ENCODE measurements at places on chromosomes 3 and 15.

DNA sequence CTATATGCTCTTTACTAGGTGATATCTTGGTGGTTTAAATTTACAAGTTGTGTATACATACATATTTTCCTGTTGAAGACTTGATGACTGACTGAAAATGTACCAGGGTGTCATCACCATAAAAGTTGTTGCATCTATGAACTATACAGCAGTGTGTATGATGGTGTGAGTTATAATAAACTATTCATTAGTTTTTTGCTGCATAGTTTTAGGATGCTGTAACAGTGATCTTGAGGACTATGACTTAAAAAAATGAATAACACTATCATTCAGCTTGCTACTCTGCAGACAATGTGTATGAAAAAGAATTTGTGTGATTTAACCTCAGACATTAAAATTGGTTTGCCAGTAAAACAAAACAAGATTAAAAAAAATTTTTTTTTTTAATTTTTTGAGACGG lies 49.0 kb downstream of the UBE2E2 start:
- peak; percentile 59 for DNase-seq

DNA sequence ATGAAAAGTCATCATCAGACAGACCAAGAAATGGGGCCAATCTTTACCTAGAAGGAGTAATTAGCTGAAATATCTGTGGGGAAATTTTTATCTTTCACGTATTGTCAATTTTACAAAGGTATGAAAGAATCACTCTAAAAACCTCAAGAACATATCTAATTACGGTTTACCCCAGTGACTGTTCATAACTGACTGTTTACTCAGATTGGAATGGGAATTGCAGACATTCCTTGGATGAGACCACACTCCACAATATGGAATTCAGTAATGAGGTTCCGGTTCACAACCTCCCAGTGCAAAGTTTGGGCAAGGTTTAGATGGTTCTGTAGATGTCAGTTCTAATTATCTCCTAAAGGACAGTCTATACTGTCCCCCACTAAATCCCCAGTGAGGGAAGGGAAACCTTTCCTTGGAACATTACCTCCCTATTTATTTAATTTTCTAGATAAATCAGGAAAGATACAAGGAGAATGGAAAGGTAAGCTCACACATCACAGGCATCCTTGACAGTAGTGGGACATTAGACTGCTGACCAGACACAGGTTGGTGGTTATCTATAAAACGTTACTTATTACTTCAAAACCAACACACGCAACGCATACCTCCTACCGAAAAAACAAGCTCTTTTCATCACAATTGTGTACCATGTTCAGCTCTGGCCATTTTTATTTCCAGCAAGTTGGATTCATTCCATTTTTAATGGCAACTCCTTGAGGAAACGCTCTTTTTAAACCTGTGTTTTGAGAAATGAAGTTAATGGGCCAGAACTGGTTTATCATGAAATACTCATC lies 129.9 kb downstream of the RORA start:
- peak; percentile 87 for DNase-seq

DNA sequence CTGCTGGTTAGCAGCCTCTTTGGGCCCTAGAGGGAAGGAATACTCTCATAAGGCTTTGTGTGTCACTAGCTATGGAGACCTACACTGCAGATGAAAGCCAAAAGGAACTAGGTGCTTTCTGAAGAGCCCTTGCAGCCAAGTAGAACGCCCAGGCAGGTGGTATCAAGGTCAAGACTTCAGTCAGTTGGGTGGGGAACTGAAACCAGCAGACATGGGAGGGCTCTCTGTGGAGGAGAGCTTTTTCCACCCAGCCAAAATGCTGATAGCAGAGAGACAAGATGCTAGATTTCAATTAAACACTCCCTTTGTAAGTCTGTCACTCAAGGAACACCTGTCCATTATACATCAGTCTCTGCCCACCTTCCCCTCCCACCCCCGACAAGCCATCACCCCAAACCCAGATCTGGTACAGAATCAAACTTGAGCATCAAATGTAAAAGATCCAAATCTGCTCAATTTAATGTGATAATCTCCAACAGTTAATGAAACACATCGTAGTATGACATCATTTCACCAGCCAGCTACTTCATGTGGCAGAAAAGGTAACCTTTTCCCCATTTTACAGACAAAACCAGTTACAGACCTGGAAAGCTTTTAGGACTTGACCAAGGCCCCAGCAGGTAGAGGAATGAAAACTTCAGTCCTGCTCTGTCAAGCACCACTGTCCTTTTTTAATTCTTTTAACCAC lies 14.6 kb downstream of the MRPS25 start:
- no peak for DNase-seq

DNA sequence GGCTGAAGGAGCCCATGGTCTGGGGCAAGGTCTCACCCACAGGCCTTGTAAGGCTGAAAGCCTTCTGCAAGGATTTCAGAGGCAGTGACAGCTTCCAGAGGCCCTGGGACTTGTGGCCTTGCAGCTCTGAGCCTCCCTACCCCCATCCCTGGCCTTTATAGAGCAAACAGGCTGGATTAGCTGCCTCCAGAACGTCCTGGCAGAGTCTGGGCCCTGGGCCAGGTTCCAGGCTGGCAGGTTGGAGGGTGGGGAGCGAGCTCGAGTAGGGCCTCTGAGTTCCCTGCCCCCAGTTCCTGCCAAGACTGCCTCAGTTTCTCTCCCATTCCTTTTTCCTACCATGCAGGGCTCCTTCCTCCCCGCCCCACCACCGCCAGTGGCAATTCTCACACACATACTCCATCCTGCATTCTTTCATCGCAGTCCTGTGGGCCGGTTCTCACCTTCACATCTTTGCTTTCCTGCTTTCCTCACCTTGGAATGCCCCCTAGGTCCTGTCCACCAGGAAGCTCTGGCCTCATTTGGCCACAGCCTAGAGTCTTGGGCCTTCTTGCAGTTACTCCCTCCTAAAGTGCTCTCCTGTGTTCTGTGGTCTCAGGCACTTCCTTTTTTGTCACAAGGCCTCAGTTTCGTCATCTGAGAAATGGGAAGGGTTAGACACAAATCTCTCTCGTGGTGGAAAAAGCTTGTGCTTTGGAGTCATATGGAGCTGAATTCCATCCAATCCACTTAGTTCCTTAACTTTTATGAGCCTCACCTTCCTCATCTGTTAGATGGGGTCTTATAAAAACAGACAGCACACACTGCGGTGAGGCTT lies 2.7 kb downstream of the LMAN1L start:
- no peak for DNase-seq

DNA sequence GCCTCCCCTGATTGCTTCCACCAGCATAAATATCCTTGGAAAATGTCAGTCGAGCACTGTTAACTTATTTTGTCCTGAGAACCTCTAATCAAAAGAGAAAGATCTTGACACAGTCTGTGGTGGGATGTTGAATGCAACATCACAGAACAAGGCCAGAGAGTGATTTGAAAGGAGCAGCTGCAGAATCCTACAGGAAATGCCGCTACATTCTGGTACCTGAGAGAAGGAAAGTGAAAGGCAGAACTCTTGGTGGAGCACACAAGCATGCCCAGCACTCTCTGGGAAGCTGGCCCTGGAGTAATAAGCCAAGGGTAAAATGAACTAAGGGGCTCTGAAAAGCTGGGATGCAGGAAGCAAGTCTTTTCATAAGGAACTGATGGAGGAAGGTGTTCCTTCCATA lies 75.8 kb downstream of the CBLB start:
- peak; percentile 28 for DNase-seq

DNA sequence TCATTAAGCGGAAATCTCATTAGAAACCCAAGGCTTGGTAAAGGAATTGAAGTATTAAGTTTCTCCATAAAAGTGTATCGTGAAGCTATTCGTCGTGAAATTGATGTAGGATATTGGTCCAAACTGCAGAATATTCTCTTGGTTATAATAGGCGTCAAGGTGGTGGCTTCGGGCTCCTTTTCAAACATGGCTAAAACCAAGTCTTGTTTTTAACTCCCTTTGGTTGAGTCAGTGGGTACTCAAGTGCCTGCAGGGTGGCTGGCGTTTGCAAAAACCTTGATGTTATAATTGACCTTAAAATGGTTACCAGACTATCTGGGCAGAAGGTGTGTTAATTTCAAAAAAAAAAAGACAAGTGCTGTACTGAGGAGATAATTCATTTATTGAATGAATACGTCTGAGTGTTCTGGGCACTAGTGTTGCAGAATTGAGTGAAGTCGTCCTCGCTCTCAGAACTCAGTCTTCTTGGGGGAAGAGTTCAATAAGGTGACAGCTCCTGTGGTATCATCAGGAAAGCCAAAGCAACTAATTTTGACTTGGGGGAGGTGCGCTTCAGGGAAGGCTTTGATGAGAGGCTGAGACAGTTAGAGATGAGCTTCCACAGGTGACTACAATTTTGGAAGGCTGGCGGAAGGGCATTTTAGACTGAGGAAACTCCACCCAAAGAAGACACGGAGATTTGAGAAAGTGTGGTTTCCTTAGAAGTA lies 1.5 kb downstream of the UBE2Q2 start:
- DNase-seq = no peak

GRCh38 chr15:65434201-65434600 lies 11.5 kb upstream of the IGDCC4 start:
- DNase-seq = no peak

DNA sequence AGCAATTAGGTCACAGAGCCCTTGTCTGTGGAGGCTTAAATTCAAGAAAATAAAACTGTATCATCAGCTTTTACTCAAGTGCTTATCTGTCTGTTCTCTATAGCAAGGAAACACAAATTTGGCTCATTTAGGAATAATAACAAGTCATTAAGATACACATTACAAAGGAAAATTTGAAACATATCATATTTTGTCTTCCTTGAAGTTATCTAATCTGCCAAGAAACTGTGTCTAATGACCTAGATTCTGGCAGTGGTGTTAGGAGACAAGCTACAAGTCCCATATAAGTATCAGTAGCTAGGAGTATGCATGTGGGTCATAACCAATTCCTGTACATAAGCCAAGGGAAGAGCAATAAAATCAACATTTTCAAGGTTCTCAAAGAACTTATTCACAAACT lies 108.2 kb upstream of the SETMAR start:
- DNase-seq = no peak

- DNase-seq = no peak
Observed at GRCh38 chr15:96355568-96356187, 25.2 kb downstream of the NR2F2 start.

DNA sequence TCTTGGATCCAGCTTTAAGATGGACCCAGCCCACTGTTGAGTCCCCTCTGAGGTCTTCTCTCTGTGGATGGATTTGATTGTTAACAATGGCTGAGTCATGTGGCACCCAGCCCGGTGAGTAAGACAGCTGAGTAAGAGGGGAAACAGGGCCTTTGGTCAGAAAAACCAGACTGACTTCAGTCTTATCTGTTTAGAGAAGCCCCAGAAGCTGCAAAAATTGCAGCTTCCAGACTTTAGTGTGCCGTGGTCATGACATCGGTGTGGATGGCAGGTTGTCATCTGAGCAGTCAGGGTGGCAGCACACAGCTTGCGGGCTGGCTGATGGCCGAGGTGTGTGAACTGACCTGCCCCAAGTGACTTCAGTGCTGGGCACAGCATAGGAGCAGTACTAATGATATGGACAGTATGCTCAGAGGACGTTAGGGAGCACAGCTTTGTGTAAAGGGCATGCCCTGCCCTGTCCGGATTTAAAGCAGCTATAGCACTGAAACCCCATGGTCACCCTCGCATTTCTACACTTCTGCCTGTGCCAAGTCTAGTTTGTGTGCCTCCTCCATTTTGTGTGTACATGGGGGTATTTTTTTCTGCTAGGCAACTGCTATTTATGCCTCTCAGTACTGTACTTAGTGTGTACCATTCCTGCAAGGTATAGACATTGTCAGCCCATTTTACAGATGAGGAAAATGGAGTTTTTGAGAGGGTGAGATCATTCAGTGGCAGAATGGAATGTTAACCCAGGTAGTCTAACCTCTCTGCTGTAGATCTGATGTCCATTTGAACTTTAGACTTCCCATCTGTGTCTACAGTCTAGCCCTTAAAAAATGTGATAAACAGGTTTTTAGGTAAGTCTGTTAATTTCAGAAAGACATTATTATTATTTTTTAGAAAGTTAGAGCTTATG lies 44.4 kb downstream of the FLNB start:
- peak; percentile 98 for DNase-seq

GRCh38 chr15:67458331-67459029 lies 62.5 kb upstream of the C15orf61 start:
- DNase-seq = no peak

DNA sequence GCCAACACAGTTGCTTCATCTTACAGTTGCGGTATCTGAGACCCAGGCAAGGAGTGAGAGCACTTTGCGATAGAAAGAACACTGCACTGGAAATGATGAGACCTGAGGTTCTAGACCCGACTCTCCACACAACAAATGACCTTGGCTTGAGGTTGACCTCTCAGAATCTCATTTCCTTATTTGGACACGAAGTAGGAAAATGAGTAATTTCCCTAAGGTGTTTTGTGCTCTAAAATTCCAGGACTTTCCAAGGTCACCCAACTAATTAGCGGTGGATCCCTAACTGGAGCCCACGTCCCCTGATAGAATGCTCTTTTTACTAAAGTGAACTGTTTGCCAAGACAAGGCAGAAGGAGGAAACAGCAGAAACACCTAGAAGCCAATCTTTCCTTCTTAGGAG lies 26.7 kb upstream of the FBN1 start:
- DNase-seq = no peak

- DNase-seq = peak; percentile 1
Observed at GRCh38 chr3:169624533-169624972, 39.0 kb downstream of the MECOM start.

DNA sequence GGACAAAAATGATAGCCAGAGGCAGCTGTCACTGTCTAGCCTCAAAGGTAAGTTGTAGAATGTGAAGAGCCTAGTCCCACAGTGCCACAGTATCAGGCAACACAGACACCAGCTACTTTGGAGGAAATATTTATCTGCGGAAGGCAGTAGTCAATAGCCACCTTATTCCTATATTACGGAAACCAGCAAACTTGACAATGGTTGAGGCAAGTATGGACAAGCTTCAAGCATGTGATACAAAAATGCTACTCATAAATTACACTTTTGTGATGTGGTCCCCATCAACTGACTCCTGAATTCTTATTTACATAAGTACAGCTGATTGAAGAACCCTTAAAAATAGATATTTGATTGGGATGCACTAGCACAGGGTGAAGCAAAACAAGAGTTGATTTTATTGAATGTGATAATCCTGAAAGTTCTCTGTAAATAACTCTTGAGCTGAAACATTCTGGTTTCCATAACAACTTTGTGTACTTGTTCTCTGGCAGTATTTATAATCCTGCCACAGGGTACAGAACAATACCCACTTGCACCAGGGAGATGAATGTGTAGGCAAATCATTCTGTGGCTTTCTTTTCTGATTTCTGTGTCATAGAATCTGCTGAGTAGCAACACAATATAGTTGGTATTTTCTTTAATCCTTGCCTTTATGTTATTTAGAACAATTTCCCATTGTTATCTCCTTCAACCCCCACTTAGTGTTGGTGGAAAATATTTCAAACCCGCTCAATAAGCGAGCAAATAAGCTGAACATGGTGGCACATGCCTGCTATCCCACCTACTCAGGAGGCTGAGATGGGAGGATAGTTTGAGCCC lies at the start of gene ANKUB1:
Gene ANKUB1, minus strand, starts transcription at position 103 of the 819 bp plus-strand sequence. CDS start 188 bp downstream, outside the sequence.
- DNase-seq = no peak

DNA sequence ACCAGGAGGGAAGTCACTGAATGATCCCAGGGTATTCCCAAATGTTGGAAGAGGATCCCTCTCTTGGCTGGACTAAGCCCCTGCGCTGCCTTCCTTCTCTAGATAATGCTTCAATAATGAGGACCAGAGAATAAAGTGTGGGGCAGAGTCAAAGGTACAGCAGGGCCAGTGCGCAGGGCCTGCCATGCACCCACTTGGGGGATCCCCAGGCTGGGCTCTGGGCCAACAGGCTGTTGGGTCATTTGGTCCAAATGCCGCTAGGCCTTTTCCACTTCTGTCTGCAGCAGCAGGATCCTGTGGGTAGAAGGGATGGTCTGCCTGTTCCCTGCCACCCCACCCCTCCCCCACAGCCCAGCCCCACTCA lies 5.7 kb upstream of the CLK3 start:
- DNase-seq = no peak

Data from fibroblast of skin of right biceps (primary cell).